ENCODE measurements at places on chromosomes 7 and 10. TPM values are rescaled to one million over a fixed set of nuclear protein-coding genes. Genes with fewer than 3 reads are reported as not detected.

GRCh38 chr7:48245751-48246472 is 74.7 kb downstream of the ABCA13 start:
- no peak for DNase-seq

DNA sequence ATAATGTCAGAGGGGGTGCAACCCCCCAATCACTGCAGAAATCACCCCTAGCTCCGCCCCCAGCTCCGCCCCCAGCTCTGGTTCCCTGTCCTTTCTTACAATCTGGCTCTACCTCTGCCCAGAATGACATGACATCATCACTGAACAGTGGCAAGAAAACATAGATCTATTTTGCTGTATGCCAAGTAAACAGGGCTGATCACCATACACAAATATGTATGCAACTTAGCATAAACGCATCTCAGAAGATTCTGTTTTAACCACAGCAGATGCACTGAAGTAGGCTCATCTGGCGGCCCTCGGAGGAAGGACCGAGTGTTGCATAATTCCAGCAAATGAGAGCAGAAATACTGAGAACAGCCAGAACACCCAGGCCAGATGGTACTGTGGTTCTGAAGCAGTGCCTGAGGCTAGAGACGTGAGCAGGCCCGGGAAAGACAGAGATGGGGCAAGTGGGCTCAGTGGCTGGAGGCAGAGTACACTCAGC is 293.3 kb upstream of the KLF14 start:
- DNase-seq: no peak

DNA sequence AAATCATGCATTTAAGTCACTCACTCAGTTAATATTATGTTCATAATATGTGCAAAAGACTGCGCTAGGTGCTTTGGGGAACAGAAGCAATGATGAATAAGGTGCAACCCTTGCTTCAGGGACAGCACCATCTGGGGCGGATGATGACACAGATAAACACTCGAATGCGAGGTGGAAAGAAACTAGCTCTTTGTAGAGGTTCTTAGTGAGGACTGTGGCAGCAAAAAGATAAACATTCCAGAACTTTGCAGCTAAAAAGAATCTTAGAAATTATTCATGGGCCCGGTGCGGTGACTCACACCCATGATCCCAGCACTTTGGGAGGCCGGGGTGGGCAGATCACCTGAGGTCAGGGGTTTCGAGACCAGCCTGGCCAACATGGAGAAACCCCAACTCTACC is 29.8 kb upstream of the CHST15 start:
- no peak for DNase-seq

- DNase-seq: no peak
Measured at GRCh38 chr10:28012990-28013515, 14.2 kb upstream of the ODAD2 start.

GRCh38 chr7:72805526-72806494 is 22.2 kb downstream of the TYW1B start:
- no peak for DNase-seq

DNA sequence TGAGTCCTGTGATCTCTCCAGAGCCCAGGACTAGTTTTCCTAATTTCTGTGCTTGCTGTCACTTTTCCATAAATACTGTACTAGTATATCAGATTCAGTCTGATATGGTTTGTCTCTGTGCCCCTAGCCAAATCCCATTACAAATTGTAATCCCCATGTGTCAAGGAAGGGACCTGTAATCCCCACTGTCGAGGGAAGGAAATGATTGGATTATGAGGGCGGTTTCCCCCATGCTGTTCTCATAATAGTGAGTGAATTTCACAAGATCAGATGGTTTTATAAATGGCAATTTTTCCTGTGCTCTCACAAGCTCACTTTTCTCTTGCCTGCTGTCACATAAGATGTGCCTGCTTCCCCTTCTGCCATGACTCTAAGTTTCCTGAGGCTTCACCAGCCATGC is 54.8 kb upstream of the IFRD1 start:
- no peak for DNase-seq

DNA sequence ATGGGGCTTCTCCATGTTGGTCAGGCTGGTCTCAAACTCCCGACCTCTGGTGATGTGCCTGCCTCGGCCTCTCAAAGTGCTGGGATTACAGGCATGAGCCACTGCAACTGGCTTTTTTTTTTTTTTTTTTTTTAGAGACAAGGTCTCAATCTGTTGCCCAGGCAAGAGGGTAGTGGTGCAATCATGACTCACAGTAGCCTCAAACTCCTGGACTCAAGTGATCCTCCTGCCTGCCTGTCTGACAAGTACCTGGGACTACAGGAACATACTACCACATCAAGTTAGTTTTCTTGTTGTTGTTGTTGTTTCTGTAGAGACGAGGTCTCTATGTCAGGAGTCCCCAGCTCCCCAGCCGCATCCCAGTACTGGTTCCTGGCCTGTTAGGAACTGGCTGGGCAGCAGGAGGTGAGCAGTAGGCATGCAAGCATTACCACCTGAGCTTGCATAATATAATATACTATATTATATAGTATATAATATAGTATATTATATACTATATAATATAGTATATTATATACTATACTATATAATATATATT is 55.7 kb downstream of the TPK1 start:
- no peak for DNase-seq

- DNase-seq: no peak
Measured at GRCh38 chr7:64686493-64687184, 20.7 kb downstream of the ZNF107 start.

Gene CCL24
- not detected for total RNA-seq

Gene MAT1A
- not detected for total RNA-seq

Gene RBM20
- 7.4 TPM for total RNA-seq

Gene OLAH
- 0.69 TPM for total RNA-seq

Gene RET
- total RNA-seq: 1.2 TPM

All from gastrocnemius medialis (tissue), 4 donors.